ENCODE measurements at places on chromosomes 4 and X. TPM values are rescaled to one million over a fixed set of nuclear protein-coding genes. Genes with fewer than 3 reads are reported as not detected.

Gene CRMP1
- total RNA-seq: 0.30 TPM

Gene KCND1
- total RNA-seq: 0.89 TPM

Gene GPR173
- 2.4 TPM for total RNA-seq

Gene THAP6
- total RNA-seq: 17.5 TPM

Gene PRAF2
- 19.3 TPM for total RNA-seq

Gene XG
- 0.59 TPM for total RNA-seq

Gene TLR6
- total RNA-seq: 1.8 TPM

Gene FGF16
- total RNA-seq: not detected

Gene CT45A5
- total RNA-seq: not detected

Gene IL2
- total RNA-seq: not detected

All from smooth muscle cell of the umbilical artery (primary cell).